ENCODE measurements at places on chromosomes 11 and 22.

GRCh38 chr11:96264364-96264763, 78.6 kb downstream of the MAML2 start:
- DNase-seq, result no peak

DNA sequence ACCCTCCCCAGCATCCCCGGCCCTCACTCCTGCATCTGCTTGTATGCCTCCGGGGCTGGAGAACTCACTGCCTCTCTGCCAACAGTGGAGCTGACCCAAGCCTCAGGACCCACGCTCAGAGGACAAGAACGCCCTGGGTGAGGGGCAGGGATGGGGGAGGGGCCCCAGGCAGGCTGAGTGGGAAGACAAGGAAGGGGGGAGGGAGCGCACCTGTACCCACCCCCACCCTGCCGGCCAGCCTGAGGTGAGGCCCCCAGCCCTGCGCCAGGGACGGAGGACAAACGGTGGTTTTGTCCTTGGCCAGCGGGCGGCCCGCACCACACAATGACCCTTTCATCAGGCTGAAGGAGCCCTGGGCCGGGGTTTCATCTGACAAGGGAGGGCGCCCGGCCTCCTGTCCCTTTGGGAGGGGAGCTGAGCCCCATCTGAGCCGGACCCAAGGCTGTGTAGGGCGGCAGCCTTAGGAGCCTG, 10.0 kb downstream of the WNT7B start:
- DNase-seq, result no peak

DNA sequence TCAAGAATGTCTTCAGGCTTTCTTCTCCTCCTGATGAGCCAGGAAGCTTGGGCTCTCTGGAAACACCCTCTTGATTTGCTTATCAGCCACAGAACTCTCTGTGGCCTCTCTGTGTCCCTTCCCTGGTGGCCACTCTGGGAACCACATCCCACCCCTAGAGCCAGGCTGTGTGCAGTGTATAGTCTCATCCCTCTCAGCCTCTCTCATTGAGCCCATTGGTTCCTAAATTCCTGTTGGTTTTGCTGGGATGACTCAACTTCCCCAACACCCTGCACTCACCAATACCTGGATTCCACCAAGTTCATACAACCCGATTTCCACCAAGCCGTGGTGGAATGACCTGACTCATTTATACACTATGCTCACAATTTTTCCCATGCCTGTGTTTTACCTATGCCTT, 5.2 kb downstream of the IRAG1 start:
- peak; percentile 49 for DNase-seq

DNA sequence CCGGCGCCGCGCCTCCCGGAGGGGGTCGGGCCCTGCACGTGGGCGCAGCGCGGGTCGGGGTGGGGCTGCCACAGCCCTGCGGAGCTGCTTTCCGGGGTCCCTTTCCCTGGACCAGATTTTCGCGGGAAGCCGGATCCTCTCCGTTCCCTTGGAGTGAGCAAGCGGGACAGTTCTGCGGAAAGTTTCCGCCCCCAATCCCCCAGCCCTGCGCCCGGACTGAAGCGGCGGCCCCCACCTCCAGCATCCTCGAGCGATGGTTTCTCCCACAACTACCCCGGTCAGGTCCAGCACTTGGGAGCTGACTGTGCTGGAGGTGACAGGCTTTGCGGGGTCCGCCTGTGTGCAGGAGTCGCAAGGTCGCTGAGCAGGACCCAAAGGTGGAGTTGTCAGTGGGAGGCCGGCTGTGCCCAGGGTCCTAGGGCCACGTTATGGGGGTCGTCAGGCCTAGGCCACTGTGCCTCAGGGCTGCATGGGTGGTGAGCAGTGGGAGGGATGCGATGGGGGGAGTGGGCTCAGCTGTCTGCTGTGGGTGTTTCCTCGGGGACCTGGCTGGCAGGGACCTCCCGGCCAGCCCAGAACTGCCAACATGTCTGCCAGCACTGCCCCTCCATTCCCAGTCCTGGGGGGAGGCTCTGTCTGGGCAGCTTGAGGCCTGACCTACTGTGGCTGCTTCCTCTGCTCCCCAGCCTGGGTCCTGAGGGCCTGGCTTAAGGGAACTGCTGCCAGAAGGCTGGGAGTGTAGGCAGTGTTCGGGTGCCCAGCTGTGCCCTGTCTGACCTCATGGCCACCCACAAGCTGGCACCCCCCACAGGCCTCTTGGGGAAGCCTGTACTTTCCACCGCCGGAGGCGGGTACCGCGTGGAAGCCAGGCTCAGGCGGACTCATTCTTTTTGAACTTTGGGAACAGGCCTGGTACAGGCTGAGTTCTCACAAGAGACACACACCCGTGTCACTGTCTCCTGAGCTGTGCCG, 726 bp downstream of the ST3GAL4 start:
- DNase-seq, result no peak

DNA sequence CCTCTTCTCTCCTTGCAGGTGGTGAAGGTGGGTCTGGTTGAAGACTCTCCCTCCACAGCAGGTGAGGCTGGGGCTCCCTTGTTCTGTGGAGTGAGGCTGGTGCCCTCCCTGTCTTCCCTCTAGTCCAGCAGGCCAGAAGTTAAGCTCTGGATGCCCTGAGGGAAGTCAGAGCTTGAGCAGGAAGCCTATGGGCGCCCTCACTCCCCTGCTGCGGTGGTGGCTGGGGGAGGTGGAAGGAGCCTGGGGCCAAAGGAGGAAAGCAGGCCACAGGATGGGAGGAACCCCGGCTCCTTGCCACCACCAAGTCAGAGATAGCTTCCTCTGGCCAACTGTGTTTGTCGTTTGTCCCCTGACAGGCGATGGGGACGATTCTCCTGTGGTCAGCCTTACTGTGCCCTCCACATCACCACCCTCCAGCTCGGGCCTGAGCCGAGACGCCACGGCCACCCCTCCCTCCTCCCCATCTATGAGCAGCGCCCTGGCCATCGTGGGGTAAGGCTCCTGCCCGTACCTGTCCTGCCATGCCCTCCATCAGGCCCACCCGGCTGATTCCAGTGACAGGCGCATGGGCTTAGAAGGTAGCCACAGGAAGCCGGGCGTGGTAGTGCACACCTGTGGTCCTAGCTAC, 29.5 kb upstream of the RAB1B start:
- DNase-seq, result no peak

- DNase-seq, result no peak
Observed at GRCh38 chr22:21568347-21569075, 997 bp downstream of the UBE2L3 start.

DNA sequence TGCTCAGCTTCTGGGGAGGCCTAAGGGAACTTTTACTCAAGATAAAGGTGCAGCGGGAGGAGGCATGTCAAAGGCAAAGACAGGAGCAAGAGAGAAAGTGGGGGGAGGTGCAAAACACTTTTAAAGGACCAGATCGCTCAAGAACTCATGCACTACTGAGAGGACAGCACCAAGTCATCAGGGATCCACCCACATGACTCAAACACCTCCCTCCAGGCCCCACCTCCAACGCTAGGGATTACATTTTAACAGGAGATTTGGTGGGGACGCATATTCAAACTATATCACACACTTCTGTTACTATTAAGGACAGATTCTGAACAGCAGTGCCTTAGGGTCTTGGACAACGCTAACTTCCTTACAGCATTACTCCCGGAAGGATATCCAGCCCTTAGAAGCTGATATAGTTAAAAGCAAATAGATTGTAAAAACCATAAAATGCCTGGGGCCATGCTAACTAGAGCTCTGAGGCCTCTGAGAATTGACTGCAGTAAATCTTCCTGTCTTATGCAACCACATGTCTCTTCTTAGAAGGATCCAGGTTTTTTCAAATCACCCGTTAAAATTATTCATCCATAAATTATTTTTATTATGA, 16.7 kb upstream of the ZC3H12C start:
- DNase-seq, result no peak

GRCh38 chr11:64013141-64013896, 22.4 kb upstream of the FLRT1 start:
- no peak for DNase-seq

DNA sequence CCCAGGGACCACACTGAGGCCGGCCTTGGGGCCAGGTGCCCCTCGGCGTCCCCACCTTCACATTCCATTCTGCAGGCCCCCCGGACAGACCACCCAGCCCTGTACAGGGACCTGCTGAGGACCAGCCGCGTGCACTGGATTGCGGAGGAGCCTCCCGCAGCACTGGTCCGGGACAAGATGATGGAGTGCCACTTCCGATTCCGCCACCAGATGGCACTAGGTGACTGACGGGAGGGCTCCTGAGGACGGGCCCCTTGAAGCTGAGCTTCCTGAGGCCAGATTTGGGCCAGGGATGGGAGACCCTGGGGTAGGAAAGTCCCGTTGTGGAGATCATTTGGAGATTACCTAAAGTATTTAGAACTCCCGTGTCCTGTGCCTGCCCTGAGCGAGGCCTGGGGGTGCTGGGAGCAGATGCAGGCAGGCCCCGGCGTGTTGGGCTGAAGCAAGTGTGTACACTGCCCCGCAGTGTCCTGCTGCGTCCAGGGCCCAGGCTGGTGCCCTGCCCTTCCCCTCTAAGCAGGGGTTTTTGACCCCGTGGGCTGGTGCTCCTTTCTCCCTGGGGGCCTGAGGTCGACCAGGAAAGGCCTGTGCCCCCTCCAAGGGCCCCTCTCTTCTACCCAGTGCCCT, 20.0 kb downstream of the TRMU start:
- DNase-seq, result no peak

Data from kidney epithelial cell (primary cell).